ENCODE measurements at places on chromosomes 3 and 15.

DNA sequence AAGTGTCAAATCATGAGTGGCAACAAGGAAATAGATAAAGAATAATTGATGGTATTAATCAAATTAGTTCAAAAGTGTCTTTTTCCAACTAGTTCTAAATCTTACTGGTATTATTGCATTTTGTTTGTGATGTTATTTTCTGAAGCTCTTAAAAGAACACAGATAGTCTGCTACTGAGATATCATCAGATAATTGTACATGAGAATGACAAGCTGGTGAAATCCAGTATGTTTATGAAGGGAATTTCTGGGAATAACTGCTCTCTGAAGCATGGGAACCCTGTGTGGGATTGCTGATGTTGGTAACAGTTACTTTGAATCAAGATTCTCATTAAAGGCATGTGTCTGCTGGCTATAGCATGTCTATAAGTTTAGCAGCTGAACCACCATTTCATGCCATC, 190.3 kb upstream of the CDIN1 start:
- DNase-seq = no peak

DNA sequence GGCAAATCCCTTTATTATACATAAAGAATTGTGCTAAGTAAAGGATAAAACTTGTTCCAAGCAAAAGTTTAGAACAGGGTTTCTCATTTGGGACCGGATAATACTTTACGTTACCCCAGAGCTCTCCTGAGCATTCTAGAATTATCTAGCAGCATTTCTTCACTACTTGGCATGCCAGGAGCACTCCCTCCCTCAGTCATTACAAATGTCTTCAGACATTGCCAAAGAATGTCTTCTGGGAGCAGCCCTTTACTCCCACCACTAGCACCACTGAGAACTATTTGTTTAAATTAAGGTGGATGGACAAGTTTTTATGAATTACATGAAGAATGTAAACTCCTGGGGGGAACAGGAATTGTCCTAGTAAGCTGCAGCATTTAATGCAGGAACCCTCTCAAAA, 516.4 kb downstream of the GBE1 start:
- DNase-seq = no peak

GRCh38 chr3:116093374-116093773, 351.9 kb downstream of the LSAMP start:
- no peak for DNase-seq

GRCh38 chr3:43765521-43765971, 74.8 kb downstream of the ABHD5 start:
- no peak for DNase-seq

- DNase-seq = no peak
Measured at GRCh38 chr15:26771168-26771567, 1.7 kb downstream of the GABRB3 start.

- no peak for DNase-seq
Measured at GRCh38 chr3:111285694-111286093, 214.1 kb downstream of the NECTIN3 start.

GRCh38 chr15:33234020-33234461, 39.5 kb upstream of the FMN1 start:
- no peak for DNase-seq

DNA sequence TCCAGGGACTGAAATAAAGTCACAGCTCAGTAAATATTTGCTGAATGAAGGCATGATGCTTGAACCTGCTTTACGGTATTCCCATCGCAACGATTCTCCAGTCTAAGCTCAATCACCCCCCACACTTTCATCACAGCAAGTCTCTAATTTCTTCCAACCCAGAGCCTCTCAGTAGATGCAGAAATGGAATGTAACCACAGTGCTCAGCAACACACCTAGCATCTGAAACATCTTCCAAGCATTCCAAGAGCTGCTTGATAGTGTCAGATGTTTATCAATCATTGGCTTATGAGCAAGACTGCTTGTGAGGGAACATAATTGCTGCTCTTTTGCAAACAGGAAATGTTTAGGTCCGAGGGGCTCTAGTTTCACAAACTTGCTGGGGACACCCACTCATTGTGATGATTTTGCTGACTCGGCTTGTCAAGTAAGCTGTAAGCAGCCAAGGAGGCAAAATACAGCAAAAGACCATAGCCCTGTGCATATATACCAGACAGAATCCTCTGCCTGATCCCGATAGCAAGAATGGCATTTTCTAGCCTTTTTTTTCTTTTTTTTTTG, 751.2 kb downstream of the NR2F2 start:
- DNase-seq = no peak

GRCh38 chr3:183085634-183086390, 13.5 kb downstream of the MCCC1 start:
- no peak for DNase-seq

- no peak for DNase-seq
Measured at GRCh38 chr15:59764775-59765174, 75.7 kb upstream of the BNIP2 start.

DNA sequence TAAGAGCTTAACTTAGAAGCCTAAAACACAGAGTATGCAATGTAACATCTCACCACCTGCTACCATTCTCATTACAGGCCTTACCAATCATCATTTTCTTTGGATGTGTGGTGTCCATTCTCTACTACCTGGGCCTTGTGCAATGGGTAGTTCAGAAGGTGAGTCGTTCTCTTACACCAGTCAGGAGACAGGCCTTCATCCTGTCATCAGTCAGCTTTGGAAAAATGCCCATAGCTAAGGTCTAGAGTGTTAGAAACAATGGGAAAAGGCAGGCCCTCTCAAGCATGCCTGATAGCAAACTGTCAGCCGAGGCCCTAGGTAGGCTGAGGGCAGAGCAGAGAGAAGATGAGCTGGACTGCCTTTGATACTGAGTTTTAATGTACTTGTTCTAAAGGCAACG, 13.5 kb downstream of the SLC28A2 start:
- DNase-seq = no peak

DNA sequence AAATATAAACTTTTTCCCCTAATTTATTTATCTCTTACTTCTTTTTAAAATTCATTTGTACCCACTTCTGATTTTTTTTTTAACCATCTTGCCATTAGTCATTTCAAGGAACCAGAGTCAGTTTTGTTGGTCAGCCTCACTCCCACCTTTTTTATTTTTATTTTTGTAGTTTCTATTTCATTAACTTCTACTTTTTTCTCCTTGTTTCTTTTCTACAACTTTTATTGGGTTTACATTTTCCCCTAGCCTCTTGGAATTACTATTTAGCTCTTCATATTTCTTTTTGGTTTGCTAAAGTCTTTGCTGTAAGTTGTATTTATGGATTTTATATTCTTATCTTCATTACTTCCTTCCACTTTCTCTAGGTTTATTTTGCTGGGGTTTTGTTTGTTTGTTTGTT, 13.7 kb upstream of the VEPH1 start:
- DNase-seq = no peak

DNA sequence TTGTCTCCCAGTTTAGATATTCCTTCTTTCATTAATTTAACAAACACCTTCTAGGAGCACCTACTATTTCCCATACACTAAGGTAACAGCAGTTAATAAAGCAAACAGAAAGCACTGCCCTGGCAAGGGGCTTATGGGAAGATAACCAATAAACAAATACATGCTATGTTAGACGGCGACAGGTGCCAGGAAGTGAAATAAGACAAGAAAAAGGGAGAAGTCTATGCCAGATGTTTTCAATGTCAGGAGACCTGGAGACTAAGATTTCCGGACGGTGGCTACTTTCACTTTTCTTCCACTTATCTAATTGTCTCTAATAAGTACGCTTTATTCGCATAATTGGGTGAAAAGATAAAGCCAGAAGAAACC, 32.5 kb upstream of the ZNF445 start:
- no peak for DNase-seq

GRCh38 chr3:10549617-10550230, 44.3 kb upstream of the ATP2B2 start:
- peak; percentile 16 for DNase-seq

- DNase-seq = no peak
Measured at GRCh38 chr3:131338948-131339640, 42.5 kb upstream of the NUDT16 start.

DNA sequence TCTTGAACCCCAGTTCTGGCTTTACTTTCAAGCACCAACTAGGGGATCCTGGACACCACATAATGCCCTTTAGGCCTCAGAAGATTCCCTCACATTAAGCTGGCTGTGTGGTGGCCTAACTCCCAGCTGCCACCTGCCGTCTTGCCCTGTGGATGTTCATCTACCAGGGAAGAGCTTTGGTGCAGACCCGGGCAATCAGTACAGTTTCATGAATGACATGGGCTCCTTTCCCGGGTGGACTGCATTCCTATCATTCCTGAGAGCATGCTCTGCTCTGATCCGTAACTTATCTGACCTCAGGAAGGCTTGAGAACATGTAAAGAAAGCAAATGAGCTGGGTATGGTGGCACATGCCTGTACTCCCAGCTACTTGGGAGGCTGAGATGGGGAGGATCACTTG, 50.0 kb upstream of the GSK3B start:
- no peak for DNase-seq

GRCh38 chr3:25957026-25957425, 167.1 kb downstream of the OXSM start:
- no peak for DNase-seq

- no peak for DNase-seq
Measured at GRCh38 chr3:48469046-48469915, 22.7 kb downstream of the ATRIP start.

- no peak for DNase-seq
Measured at GRCh38 chr3:171049861-171050444, 23.4 kb upstream of the SLC2A2 start.

DNA sequence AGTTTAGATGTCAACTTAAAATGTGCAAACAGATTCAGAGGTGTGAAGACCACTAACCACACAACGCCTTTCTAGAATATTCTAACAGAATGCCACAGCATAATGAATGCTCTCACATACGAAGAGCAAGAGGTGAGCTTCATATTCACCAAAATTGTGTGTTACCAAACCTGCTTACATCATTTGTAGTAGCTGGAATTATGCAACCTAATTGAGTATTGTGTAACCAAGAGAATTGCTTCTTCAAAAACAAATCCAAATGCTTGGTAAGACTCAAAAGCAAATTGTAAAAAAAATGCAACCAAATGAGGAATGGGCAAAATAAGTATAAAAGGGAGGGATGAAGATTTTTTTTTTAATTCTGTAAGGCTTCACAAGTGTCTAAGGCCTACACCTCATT, 160.7 kb downstream of the TAFA4 start:
- no peak for DNase-seq

DNA sequence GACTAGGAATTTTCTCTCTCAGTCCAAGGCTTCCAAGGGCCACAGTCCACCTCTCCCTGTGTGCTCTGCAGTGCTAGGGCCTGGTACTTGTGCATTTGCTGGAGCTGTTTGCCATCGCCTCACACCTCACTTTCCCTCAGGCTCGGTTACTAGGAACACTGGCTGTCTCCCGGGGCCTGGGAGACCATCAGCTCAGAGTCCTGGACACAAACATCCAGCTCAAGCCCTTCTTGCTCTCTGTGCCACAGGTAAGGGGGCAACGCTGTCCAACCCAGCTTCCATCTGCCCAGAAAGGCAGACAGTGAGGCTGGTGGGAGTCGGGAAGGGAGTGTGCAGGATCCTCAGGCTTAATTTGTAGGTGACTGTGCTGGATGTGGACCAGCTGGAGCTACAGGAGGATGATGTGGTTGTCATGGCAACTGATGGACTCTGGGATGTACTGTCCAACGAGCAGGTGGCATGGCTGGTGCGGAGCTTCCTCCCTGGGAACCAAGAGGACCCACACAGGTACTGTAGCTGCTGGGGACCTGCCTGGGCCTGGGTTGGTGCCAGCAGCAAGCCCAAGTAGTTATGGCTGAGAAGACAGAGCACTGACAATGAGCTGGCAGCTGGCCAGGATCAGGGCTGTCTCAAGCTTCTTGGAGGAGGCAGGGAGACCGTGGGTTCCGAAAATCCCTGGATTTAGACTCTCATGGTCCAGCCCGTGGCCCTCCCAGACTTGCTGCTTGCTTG, 3.4 kb downstream of the PPM1M start:
- peak; percentile 76 for DNase-seq

GRCh38 chr3:50323614-50324199, 1.2 kb upstream of the HYAL2 start:
- no peak for DNase-seq

- DNase-seq = no peak
Measured at GRCh38 chr3:170711786-170712185, 125.9 kb upstream of the SLC7A14 start.
